ENCODE measurements at places on chromosomes 5 and 9.

GRCh38 chr9:5269249-5269715 is 35.2 kb downstream of the RLN2 start:
- DNase-seq = no peak

GRCh38 chr5:119945691-119946090 is 316.3 kb downstream of the FAM170A start:
- DNase-seq = no peak

- peak; percentile 62 for DNase-seq
These were observed 10.1 kb downstream of the ATG12 start for GRCh38 chr5:115831163-115831768.

GRCh38 chr9:113398796-113399195 is 2.3 kb downstream of the ALAD start:
- no peak for DNase-seq

GRCh38 chr5:122770477-122770876 is 4.4 kb upstream of the SNX2 start:
- peak; percentile 18 for DNase-seq

DNA sequence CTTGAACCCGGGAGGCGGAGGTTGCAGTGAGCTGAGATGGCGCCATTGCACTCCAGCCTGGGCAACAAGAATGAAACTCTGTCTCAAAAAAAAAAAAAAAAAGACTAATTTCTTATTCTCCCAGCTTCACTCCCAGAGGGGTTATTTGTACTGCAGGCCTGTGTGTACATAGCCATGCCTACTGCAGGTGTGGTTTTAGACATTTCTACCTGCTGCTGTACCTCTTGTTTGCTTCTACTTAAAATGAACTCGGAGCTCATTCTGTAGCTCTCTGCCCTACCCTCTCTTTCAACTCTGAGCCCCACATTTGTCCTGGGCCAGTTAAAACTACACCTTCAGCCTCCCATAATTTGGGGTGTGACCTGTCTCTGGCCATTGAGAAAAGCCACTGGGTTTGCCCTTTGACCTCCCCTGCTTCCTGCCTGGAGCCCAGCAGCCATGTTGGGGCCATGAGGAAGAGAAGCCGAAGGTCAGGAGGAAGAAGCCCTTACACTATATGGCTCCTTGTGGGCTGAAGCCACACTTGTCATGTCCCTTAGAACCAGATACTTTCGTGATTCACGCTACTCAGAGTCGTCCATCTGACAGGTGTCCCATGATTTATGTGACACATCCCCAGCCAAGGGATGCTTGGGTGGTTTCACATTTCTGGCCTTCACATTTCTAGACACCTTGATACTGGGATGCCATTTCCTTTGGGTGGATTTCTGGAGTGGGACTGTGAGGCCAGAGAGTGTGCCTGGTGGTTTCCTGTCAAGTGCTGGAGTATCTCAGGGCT is 9.4 kb upstream of the CARD19 start:
- DNase-seq = no peak

DNA sequence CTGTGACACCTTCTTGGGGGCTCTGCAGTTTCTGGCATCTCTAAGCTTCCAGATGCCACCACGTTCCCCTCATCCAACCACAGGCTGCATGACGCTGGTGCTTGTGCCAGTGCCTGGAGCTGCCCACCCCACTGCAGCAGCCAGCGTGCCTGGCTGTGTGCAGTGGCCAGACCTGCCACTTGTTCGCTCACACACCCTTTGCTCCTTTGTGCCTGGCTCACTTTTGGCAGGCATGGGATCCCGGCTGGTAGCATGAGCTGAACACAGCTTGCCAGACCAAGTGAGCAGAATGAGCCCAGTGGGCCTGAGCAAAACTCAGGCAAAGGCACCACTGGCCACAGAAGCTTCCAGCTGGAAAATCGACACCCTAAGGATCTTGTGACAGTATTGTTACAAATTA is 562.9 kb upstream of the ACO1 start:
- DNase-seq = no peak

- DNase-seq = peak; percentile 9
These were observed 3.0 kb downstream of the GDNF start for GRCh38 chr5:37836592-37837413.

DNA sequence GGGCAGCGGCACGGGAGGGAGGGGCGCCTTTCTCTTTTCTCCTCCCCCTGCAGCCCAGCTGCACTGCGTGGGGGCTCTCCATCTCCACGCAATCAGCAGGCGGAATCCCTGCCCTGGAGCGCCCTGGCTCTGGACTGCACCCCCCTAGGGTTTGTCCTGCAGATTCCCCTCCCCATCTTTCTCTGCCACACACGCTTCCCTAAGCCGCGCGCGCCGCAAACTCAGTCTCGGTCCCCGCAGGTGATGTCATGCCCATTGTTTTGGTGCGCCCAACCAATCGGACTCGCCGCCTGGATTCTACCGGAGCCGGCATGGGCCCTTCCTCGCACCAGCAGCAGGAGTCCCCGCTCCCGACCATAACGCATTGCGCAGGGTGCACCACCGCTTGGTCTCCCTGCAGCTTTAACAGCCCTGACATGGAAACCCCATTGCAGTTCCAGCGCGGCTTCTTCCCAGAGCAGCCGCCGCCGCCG is at the start of gene KCNN2:
Gene KCNN2 (plus strand): TSS at position 347 of the 473 bp plus-strand sequence. CDS start 70 bp downstream, at position 417.
- no peak for DNase-seq

DNA sequence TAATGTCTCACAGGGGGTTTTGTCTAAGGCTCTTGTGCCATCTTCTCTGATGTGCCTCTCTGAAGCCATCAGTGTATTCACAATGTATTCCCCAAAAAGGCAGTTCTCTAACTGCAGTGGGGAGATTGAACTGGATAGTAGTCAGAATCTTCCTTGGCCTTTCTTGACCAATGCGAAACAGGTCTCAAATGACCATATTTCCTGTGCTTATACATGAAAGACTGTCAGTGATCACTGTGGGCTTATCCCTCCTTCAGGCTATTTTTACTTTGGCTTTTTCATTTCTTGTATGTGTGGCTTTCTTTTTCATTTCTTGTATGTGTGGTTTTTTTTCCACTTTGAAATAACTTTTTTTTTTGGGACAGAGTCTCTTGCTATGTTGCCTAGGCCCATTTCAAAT is 19.7 kb downstream of the HMGXB3 start:
- no peak for DNase-seq

DNA sequence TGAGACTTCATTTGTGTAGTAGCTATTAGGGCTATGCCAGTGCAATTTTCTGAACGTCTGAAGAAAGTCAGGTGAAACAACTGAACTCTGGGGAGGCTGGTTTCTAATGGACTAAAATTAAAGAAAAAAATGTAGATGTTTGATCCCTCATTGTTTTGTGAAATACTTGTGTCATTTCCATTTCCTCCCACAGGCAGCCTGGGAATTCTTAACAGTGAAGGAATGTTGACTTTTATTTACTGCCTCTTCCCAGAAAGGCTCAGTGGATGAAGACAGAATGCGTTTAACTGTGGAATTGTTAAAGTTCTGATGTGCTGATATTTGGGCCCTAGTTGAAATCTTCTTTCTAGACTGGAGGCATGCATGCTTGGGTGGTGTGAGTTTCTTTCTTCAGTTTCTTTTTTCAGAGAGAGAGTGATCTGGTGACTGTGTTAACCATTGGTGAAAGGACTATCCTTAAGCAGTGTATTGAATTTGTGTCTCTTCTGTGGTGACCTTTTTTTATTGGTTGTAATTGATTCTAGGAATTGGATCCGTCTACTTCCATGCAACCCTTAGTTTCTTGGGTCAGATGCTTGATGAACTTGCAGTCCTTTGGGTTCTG is 15.5 kb downstream of the ACER2 start:
- DNase-seq = no peak

- DNase-seq = no peak
These were observed 24.4 kb downstream of the LMNB1 start for GRCh38 chr5:126801174-126801991.

GRCh38 chr9:96486386-96487028 is 36.5 kb downstream of the HABP4 start:
- no peak for DNase-seq

DNA sequence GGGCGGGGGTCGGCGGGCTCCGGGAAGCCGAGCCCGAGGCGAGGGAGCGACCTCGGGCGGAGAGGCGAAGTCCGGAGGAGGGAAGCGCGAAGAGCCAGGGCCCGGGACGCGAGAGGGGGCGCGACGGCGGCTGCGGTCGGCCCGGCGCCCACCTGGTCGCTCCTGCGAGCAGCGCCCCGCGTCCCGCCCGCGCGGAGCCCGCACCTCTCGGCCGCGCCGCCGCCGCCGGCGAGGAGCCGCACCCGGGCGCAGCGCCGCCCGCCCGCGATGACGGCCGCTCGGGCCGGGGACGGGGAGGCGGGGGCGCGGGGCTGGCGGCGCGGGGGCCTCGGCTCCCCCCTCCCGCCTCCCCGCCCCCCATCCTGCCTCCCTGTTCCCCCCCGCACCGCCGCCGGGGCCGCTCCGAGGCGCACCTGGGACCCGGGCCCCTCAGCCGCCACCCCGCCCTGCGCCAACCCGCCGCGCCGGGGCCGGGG is 2.6 kb downstream of the NR5A1 start:
- DNase-seq = no peak

DNA sequence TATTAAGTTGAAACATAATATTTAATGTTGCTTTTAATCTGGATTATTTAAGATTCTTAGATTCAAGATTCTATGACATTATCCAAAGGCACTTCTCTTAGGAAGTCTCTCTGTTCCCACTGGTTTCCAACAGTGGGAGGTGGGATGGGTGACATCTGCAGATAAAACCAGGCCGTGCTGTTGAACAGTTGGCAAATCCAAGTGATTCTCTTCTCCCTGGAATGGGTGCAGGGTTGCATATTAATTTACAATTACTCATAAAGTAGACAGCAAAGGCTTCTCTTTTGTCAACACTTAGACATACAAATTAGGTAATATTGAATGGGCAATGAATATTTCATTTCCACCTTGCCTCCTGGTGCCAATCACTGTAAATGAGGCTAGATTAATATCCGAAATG is 233.7 kb upstream of the IL12B start:
- no peak for DNase-seq

DNA sequence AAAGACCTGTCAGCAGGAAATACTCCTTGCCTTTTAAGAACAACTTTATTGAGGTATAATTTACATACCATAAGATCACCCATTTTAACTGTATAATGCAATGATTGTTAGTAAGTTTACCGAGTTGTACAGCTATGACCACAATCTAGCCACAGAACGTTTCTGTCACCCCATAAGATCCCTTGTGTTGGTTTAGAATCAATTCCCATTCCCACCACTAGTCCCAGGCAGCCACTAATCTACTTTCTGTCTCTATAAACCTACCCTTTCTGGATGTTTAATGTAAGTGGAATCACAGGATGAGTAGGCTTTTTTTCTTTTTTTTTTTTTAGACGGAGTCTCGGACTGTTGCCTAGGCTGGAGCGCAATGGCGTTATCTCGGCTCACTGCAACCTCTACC is 4.4 kb downstream of the GPR107 start:
- no peak for DNase-seq

- DNase-seq = no peak
These were observed 201.1 kb downstream of the SNX18 start for GRCh38 chr5:54718656-54719055.

- DNase-seq = no peak
These were observed 662.7 kb upstream of the RGMB start for GRCh38 chr5:98110791-98111190.

GRCh38 chr9:109590966-109591365 is 92.9 kb upstream of the PTPN3 start:
- no peak for DNase-seq

GRCh38 chr5:51398875-51399642 is 15.8 kb downstream of the ISL1 start:
- no peak for DNase-seq

GRCh38 chr9:79955300-79955699 is 383.5 kb downstream of the TLE4 start:
- DNase-seq = peak; percentile 12

DNA sequence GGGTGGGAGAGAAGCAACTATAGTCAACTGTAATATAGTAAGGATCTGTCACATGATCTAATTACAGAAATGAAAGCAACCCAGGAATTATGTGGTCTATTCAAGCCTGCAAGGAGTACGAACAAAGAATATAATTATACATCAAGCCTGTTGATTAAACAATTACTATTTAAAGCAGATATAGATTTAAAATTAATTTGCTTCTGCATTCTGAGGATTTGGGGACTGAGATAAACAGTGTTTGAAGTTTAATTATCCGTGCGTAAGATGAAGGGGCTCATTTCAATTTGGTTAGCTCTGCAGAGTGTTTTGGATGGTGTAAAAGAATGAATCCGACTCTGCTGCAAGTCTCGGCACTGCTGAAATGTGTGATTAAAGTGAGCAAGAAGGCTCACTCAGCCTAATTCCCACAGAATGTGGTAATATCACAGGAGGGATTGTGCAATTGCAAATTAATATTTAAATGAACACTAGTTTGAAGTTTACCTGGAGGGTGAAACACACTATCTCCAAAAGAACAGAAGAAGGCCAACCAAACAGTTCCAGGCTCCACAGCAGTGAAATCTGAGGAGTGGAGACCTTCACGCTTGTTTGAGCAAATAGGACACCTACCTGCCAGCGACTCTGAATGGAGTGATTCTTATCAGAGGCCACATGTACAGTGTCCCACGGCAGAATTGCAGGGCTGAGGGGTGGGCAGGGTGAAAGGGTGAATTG is 420.6 kb upstream of the SLC30A5 start:
- DNase-seq = no peak

DNA sequence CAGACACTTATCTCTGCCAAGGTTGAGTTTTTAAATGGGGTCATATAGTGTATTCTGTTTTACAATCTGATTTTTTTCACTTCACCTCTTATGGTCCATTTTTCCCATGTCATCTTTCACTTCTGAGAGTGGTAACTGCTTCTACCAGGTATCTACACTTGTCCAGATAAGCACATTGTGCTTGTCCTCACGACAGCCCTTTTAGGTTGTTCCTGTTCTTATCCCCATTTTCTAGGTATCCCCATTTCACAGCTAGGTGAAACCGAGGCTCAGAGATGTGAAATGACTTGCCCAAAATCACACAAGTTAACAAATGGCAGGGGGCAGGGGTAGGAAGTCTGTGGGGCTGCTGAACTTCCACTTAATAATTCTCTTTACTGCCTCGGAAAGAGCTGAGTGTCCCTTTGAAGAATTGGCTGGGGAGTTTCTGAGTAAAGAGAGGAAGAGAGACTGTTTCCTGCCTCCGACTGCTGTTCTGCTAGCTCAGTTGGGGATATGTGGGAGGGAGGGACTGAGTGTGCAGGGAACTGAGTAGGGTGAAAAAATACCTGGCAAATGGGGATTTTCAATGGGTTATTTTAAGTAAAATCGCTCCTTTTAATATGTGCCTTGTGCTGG is 255.4 kb downstream of the GRIA1 start:
- no peak for DNase-seq

- no peak for DNase-seq
These were observed 66.9 kb downstream of the FANCC start for GRCh38 chr9:95250462-95251221.

GRCh38 chr9:82543726-82544125 is 519.2 kb downstream of the RASEF start:
- DNase-seq = no peak

DNA sequence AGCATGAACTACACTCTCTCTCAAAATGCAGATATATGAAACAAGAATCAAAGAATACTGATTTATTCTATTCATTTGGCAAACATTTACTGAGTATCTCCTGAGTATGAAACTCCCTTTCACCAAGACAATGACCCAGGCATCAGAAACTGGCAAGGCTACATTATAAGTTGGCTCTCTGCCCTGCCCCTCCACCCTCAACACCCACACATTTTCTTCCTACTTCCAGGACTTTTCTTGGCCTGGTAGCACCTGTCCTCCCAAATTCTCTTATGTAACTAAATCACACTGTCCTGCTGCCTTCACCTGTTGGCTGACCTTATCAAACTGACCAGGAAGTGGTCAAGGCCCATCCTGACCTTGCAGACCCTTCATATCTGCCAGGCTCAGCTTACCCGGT is 3.5 kb downstream of the RASEF start:
- DNase-seq = no peak

GRCh38 chr9:129547869-129548570 is 72.9 kb downstream of the C9orf50 start:
- DNase-seq = no peak
